Activated T-cell treated with anti-CD3 and anti-CD28 coated beads, Interleukin-2, amount 50 U/mL, for 48 hours (primary cell): ENCODE measurements at places on chromosomes 7 and 10.

DNA sequence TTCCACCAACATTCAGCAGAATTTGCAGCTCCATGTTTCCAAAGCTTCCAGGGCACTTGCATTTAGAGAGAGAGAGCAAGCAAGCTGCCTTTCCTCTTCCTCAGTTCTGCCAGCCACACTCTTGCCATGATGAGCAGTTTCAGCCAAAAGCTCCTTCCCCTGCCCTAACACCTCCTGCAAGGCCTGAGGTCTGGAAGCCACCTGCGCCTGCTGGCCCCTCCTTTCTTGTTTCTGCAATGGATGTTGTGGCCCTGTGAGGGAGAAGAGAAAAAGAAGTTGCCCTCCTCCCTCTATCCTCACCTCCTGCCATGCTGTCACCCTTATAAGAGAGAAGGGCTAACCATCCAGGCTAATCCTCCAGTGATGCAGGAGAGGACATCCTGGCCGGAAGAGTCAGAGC lies 48.7 kb downstream of the IKZF1 start:
- peak; percentile 54 for DNase-seq

DNA sequence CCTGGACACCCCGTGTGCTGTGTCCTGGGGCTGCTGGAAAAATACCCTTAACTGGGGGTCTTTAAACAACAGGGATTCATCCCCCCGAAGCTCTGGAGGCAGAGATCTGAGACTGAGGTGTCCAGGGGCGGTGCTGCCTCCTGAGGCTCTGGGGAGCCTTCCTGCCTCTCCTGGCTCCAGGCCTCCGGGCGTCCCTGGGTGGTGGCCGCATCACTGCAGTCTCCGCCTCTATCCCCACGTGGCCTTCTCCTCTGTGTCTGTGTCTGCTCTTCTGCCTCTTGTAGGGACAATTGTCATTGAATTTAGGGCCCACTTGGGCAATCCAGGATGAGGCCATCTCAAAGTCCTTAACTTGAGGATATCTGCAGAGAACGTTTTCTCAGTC lies 216.6 kb downstream of the WDR37 start:
- DNase-seq: no peak

DNA sequence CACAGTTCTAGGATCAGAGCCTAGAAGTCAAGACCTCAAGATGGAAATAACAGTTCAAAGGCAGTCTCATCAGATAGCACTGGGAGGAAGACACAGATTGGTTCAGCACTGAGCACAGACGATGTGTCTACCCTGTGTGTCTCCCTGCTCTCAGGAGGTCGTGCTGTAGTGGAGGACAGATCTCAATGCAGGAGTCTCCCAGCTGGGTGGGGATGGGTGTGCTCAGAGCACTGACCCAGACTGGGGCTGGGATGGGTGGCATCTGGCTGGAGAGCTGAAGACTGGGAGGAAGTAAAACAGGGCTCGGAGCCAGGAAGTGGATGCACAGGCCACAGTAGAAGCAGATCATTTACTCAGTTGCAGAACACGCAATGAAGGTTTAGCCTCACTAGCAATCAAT lies 69.5 kb upstream of the GDF10 start:
- peak; percentile 16 for DNase-seq

- DNase-seq: no peak
Measured at GRCh38 chr10:7492660-7493046, 81.8 kb upstream of the SFMBT2 start.

- DNase-seq: no peak
Measured at GRCh38 chr7:100141555-100141949, 7.2 kb upstream of the LAMTOR4 start.

DNA sequence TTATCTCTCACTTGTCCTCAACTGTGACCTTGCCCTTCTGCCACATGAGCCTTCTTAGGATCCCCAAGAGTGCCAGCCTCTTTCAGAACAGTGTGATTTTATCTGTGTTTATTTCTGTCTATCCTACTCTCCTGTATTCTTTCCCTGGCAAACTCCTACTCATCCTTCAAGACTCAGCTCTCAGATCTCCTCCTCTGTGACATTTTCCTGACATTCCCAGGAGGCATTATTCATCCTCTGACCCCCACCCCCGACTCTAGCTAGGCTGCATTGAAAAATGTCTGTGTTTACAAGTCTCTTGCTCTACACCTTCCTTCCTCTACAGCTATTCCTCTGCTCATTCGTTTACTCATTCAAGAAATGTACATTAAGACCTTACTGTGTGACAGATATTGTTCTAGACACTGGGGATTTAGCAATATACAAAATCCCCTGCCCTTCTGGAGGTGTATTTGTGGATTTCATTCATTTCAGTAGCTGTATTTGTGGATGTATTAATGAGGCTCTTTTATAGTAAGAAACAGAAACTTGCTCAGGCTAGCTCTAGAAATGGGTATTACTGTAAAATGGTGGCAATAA lies 61.4 kb upstream of the COMTD1 start:
- no peak for DNase-seq

- DNase-seq: no peak
Measured at GRCh38 chr7:52586704-52587103, 448.7 kb upstream of the POM121L12 start.

- no peak for DNase-seq
Measured at GRCh38 chr10:128070161-128070560, 56.1 kb downstream of the MKI67 start.

- DNase-seq: no peak
Measured at GRCh38 chr10:31836569-31837406, 91.8 kb downstream of the ARHGAP12 start.

DNA sequence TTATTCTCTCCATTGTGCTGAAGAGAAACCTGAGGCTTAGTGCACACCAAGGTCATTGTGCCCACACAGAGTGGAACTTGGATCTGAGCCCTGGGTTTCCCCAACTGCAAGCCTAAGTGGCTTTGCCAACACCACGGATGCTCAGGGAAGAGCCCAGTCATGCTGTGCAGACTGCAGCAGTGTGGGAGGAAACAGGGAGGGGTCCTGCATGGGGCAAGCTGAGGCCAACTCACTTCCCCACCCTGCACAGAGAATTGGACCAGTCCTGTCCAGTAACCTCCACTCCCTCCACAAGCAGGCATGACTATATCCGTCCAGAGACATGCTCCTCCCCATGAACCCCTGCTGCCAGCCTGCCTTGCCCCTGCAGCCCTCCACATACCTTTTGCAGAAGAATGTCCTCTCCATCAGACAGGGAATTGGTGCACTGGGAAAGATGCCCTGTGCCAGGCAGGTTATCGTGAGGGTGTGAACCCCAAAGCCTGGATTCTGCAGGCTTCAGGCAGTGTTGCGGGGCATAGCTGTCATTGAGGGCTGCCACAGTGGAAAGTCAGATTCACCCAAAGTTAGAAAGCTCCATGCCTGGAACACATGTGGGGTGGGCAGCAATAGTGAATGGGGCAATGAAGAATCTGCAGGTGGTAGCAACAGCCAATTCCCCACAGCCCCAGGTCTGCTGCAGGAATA lies 44.9 kb downstream of the DRGX start:
- DNase-seq: no peak

DNA sequence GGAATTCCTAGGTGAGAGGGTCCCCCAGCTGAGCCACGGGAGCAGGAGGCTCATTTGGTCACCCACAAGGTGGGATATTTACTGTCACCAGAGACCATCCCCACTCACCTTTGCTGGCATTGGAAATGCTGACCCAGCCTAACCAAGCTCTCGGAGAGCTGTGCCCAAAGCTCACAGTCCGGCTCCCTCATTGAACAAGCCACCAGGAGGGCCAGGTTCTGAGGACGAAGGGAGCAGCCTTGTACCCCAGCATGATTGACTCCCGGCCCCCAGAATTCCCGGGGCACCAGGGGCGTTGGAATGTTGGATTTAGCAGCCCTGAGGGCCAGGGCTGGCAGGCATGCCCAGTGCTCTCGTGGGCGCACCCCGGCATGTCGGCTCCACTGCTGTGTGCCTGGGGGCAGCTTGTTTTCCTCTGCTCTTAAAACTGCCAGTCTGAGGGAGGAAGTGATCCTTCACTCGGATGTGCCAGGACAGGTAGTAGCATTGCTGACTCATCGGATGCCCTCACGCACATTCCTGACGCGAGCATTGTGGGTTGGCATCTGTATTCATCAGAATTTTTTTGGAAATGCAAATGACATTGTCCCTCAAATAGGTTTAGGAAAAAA lies 23.3 kb downstream of the CLIP2 start:
- DNase-seq: no peak

GRCh38 chr10:64636461-64636860 lies 1115.3 kb downstream of the REEP3 start:
- DNase-seq: no peak

GRCh38 chr10:120819366-120819765 lies 31.8 kb upstream of the WDR11 start:
- no peak for DNase-seq

DNA sequence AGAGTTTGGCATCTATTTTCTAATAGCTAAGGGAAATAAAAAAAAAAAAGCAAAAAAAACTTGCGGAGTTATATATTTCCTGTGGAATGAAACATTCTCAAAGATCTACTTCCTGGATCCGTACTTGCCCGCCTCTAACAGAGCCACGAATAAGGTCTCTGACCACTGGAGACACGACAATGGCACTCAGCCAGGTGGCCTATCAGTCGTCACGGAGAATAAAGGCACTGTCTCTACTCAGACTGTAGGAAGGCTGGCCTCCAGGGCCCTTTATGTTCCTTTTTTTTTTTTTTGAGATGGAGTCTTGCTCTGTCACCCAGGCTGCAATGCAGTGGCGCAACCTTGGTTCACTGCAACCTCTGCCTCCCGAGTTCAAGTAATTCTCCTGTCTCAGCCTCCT lies 58.7 kb downstream of the RGS10 start:
- DNase-seq: no peak

DNA sequence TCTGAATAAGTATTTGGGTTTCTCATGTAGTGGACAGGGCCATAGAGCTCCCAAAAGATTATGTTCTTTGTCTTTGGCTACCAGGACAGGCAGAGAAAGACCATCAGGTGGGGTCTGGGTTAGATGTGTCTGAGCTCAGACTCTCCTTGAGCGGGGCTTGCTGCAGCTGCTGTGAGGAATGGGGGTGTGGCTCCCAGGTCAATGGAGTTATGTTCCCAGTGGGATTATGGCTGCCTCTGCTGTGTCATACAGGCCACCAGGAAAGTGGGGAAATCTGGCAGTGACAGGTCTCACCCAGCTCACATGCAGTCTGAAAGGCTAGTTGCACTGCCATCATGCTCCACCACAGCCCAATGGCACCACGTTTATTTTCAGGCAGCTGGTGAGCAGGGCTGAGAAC lies 97.0 kb upstream of the FERD3L start:
- DNase-seq: no peak

- DNase-seq: no peak
Measured at GRCh38 chr10:69269761-69270160, 8.5 kb upstream of the HK1 start.

DNA sequence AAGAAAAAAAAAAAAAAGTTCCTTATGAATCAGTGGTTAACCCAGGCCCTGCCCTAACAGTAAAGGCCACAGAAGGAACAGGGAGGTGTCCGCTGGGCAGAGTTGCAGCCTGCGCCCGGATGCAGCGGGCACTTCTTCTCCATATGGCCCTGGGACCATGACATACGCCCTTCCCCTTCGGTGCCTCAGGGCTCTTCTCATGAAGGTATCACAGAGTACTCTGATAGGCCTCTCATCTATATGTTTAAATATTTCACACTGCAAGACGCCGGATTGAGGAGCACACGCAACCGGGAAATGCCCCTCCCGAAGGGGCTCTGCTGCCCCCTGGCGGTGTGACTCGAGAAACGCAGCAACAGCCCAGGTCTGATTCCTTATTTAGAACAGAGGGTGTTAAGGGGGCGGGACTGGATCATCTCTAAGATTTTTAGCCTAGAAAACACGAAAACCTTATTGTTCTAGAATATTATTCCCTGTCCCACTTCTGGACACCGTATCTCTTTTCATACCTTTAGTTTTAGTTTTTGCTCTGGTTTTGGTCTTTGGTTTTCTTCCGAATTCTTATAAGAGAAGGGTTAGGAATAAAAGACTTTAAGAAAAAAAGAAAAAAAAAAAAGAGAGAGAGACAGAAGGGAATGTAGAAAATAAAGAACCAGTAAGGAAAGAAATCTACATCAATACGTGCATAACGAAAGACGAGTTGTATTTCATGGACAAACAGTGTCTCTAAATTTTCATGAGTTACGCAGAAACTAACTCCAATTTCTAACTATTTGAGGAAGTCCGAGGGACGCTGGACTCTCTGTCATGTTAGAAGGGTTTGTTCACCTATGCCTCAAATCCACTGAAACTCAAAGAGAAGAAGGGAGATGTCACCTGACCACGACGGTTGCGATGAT lies 12.0 kb downstream of the DAGLB start:
- DNase-seq: peak; percentile 92

GRCh38 chr10:80599424-80599847 lies 61.7 kb downstream of the SH2D4B start:
- DNase-seq: peak; percentile 59

DNA sequence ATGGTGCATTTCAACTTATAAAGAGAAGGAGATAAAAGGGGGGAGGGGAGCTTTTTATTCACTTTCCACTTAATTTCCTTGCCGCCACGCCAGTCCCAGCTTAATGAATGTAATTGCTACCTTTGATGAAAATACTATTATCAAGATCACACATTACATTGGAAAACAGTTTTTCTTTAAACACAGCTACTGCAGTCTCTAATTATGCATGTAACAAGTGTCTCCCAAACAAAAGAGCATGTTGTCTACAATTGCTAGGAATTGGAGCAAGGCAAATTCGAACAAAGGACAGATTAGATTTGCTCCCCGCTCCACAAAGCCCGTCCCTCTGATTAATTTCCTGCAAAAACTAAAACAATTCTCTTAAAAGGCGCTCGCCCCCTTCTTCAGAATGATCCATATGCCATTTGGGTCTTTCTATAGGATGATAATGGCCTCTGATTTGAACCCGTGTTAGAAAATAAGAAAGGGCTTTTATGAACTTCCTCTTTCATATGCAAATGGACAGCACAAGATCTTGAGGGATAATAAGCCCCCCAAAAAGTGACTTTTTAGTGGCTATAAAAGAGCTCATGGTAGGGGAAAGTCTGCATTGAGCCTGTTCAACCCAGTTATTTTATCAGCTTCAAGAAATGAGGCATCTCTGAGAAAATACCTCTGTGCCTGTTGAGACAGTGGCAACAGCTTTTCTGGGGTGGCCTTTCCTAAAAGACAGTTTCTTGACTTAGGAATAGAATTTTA lies 60.6 kb downstream of the ACADSB start:
- no peak for DNase-seq

DNA sequence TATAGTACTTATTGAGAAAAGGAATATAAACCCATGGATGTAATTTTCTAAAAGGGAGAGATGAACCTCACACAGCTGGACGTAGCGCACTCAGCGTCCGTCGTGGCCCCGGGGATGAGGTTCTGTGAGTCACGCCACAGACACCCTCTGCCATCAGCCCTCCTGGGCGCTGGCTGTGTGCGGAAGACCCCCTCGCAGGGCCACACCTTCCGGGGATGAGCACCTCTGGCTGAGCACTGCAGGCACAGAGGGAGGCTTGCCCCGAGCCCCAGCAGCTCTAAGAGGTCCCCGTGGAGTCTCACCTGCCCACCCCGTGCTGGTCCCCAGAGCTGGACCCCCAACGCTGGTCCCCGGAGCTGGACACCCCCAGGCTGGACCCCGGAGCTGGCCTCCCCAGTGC lies 215.8 kb downstream of the PTPRN2 start:
- no peak for DNase-seq

DNA sequence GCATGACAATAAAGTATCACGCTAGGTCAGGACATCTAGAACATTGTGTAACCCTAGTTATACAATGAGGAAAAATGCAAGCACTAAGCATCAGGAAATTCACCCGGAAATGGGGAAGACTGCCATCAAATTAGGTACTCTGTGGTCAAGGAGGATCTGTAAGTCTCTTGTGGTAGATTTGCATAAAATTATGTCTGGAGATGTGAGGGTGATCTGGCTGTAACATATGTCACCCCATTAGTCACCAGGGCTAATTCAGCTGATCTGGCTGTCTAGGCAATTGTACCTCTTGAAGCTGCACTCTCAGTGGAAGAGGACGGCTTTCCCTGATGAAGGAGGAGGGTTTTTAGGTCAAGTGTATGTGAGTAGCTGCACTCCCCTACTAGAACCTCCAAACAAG lies 14.8 kb downstream of the AKR1D1 start:
- DNase-seq: no peak
